NCI-H69 (cell line): ENCODE measurements at places on chromosomes 11 and 22.

DNA sequence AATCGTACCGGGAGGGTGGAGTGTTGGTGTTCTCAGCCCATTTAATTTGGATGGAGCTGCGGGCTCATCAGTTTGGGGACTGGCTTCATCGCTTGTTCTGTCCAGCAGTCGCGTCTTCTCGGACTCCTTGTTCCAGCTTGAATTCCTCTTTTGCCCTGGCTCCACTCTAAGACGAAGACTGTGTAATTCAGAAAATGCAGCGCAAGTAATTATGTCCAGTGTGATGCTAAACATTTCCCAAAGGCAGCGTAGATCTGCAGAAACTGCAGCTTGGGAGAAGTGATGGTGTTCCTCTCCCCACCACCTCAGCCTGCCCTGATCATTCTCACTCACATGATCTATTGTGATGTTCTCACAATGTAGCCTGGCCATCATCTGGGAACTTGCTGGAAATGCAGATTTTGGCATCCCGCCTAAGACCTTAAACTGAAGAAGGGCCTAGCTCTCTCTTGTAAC is 666 bp downstream of the SLC25A18 start:
- peak; percentile 59 for DNase-seq

GRCh38 chr11:83070044-83070701 is 1.5 kb downstream of the RAB30 start:
- peak; percentile 80 for DNase-seq

DNA sequence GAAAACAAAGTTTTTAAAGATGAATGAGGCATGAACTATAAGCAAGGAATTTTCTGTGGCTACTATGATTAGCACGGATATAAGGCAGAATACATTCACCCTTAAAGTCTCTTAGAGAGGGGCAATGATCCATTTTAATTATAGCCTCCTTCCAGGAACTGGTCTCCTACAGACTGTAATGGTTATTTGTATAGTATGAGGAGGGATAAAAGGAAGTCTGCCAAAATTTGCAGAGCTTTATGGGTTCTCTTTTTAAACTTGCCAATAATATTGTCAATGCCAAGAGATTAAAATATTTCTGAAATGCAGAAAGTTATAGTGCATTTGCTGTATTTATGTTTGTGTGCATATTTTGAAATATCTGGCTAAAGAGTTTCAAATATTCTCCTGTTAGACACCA is 271.4 kb upstream of the LUZP2 start:
- DNase-seq: peak; percentile 83

- no peak for DNase-seq
These were observed 15.4 kb upstream of the DDX6 start for GRCh38 chr11:118806400-118806799.

- DNase-seq: peak; percentile 80
These were observed 553 bp upstream of the USP47 start for GRCh38 chr11:11841116-11841722.

GRCh38 chr11:61697764-61698163 is 17.6 kb downstream of the DAGLA start:
- DNase-seq: peak; percentile 90
